SJCRH30 (cell line): ENCODE measurements at places on chromosomes 13 and 19. TPM values are rescaled to one million over a fixed set of nuclear protein-coding genes. Genes with fewer than 3 reads are reported as not detected.

ZNF296 gene
- not detected in 2 replicates for total RNA-seq

DNA sequence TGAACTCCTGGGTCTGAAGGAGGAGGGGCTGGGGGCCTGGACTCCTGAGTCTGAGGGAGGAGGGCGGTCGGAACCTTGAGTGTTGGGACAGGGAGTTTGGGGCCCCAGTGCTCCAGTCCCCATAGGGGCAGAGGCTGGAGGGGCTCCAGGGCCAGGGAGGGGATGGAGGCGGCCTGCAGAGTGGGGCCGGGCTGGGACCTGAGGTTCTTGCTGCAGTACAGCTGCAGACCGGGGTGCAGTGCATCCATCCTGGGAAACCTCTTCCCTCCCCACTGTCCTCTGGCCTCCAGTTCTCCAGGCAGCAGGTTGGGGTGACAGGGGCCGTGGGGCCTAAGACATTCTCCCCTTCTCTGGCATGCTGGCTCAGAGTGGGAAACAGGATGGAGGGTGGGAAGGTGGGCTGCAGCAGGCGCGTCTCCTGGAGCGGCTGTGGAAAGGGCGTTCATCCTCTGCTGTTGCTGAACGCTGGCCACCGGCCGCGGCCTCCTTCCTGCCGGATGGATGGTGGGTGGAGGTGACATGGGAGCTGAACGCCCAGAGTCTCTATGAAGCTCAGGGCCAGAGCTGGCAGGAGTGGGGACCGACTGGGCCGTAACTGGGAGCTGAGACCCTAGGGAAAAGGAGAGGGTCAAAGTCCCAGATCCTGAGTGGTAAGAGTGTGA lies 1.6 kb downstream of the BRSK1 start:
- H3K4me1 ChIP-seq = peaks cover 8% of the 10 kb centered on the region; the same call in 1 of the 2 replicates
- H3K27me3 ChIP-seq = no peaks in the 10 kb centered on the region
- H3K36me3 ChIP-seq = peaks cover 3% of the 10 kb centered on the region; the same call in 1 of the 2 replicates
- no peak overlapping the region for H3K27ac ChIP-seq

ZNF526 gene
- total RNA-seq = 9.2 and 10.7 TPM in 2 replicates

GRCh38 chr13:100231176-100231575 lies 142.3 kb downstream of the PCCA start:
- H3K4me3 ChIP-seq = no peak overlapping the region
- H3K27me3 ChIP-seq = no peaks in the 10 kb centered on the region
- DNase-seq = no peak
- no peaks in the 10 kb centered on the region for H3K36me3 ChIP-seq
- H3K27ac ChIP-seq = no peak overlapping the region

DNA sequence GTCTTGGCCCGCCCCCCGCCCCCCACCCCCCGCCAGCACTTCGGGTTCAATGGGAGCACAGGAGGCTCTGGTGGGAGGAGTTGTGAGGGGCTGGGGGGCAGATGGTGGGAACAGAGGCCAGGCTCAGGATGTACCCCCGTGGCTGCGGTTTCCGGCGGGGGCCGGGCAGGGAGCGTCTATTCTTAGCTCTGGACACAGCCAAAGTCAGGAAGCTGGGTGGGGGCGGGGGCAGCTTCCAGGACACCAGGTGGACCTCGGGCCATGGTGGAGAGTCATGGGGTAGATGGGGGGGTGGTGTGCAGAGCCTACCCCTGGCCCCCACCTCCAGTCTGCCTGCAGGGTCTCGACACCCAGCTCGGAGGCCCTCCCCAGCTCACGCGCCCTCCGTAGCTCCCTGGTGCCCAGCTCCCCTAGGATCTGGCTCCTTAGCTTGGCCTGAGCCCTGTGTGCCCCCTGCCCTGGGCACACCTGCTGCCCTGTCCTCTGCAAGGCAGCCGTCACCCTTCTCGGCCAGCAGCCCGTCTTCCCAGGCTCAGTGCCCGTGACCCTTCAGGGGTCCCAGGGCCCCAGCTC lies 2.2 kb upstream of the TBXA2R start:
- H3K4me1 ChIP-seq = no peaks in the 10 kb centered on the region; the same call in 1 of the 2 replicates
- no peak for DNase-seq
- H3K27ac ChIP-seq = no peak overlapping the region
- peaks cover 7% of the 10 kb centered on the region; the same call in 1 of the 2 replicates for H3K36me3 ChIP-seq

GRCh38 chr19:49774969-49775368 lies 8.2 kb downstream of the AP2A1 start:
- H3K27ac ChIP-seq = no peak overlapping the region
- no peak for DNase-seq
- no peaks in the 10 kb centered on the region for H3K4me1 ChIP-seq
- H3K4me3 ChIP-seq = no peak overlapping the region

GRCh38 chr13:100361504-100361903 lies 227.1 kb downstream of the GGACT start:
- H3K4me1 ChIP-seq = peaks cover 35% of the 10 kb centered on the region
- DNase-seq = no peak
- no peaks in the 10 kb centered on the region; the same call in 1 of the 2 replicates for H3K36me3 ChIP-seq
- 0 out of 2 replicates have a peak overlapping the region, but pooled peaks have one; percentile 74 for H3K27ac ChIP-seq

- DNase-seq = no peak
- no peaks in the 10 kb centered on the region for H3K4me1 ChIP-seq
- H3K27ac ChIP-seq = no peak overlapping the region
- H3K36me3 ChIP-seq = no peaks in the 10 kb centered on the region
- 0 out of 2 replicates have a peak, but pooled peaks cover 5% of the 10 kb centered on the region for H3K27me3 ChIP-seq
- no peak overlapping the region for H3K4me3 ChIP-seq
Observed at GRCh38 chr19:30161770-30162169, 210.4 kb upstream of the ZNF536 start.

DNA sequence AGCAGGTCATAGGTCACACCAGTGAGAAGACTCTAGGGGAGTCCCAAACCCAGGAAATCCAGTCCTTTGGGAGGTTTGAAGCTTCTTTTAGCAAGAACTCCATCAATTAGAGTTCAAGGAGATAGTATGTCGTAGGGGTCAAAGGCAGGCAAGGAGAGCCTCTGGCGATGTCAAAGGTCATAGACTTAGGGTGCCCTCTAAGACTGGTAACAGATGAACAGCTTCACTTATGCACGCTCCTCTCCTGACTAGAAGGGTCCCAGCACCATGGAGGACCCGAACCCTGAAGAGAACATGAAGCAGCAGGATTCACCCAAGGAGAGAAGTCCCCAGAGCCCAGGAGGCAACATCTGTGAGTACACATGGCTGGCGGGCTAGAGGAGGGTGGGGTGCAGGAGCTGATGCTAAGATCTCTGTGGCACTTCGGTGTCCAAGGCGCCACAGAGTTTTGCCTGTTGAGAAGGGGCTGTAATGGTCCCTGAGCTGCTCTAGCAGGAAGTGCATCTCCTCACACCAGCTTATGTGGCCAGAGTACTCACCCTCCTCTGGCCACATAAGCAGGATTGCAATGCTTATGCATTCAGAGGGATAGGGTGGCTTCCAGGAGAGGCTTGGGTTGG lies 557 bp downstream of the ZNF576 start:
- peak overlapping the region; percentile 64 for H3K4me3 ChIP-seq
- no peaks in the 10 kb centered on the region for H3K27me3 ChIP-seq
- H3K36me3 ChIP-seq = peaks cover 3% of the 10 kb centered on the region
- peak overlapping the region; percentile 99 for H3K27ac ChIP-seq

GRCh38 chr19:51027126-51027806 lies 850 bp upstream of the KLK11 start:
- H3K27ac ChIP-seq = no peak overlapping the region
- no peak overlapping the region for H3K4me3 ChIP-seq
- H3K27me3 ChIP-seq = peaks cover 16% of the 10 kb centered on the region; the same call in 1 of the 2 replicates
- no peaks in the 10 kb centered on the region for H3K36me3 ChIP-seq
- no peaks in the 10 kb centered on the region for H3K4me1 ChIP-seq

EID2 gene
- total RNA-seq = 30.4 and 35.8 TPM in 2 replicates

DNA sequence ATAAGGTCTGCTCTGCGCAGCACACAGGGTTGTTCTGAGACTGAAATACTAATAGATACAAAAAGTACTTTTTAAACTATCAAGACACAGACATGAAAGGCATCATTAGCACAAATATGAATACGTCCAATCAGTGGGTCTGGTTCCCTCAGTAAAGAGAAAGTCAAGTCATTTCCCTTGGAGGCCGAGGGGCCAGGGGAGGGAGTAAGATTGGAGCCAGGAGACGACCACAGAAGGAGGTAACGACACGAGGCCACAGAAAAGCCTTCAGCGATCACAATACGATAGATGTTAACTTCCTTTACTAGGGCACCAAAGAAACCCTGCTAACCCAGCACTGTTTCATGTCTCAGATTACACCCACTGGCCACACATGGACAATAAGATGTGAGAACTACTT lies 5.3 kb downstream of the CARS2 start:
- no peak for DNase-seq
- H3K27ac ChIP-seq = no peak overlapping the region
- H3K36me3 ChIP-seq = peaks cover 15% of the 10 kb centered on the region
- H3K27me3 ChIP-seq = no peaks in the 10 kb centered on the region
- no peaks in the 10 kb centered on the region for H3K4me1 ChIP-seq

GRCh38 chr19:39253374-39254149 lies 4.9 kb upstream of the IFNL4 start:
- no peak overlapping the region for H3K4me3 ChIP-seq
- H3K36me3 ChIP-seq = no peaks in the 10 kb centered on the region
- H3K4me1 ChIP-seq = no peaks in the 10 kb centered on the region
- H3K27ac ChIP-seq = no peak overlapping the region
- no peak for DNase-seq

SULT2B1 gene
- total RNA-seq = 0.26 TPM in 1 of 2 replicates, not detected in the other

MAST1 gene
- total RNA-seq = 4.3 and 5.6 TPM in 2 replicates

DNA sequence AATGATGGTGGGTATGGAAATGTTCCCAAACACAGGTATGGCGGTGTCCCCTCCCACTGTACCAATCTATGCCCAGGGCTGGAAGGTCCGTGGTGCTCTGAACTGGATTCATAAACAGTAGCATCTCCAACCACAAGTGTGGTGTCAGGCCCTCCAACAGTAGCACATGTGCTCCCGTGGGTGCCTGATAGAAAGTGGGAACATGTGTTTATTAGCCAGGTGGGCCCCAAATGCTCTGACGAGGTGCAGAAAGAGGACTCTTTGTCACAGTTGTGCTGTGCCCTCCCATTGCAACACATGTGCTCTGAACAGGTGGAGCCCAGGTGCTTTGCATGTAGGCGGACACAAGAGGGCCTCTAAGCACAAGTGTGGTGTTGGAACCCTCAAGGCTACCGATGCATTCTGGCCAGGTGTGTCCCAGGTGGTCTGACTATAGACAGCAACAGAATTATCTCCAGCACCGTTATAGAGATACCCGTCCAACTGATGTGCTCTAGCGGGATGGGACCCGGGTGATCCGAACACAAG lies 75.4 kb upstream of the ZNF30 start:
- no peaks in the 10 kb centered on the region for H3K4me1 ChIP-seq
- no peak for DNase-seq
- no peaks in the 10 kb centered on the region for H3K36me3 ChIP-seq

DNA sequence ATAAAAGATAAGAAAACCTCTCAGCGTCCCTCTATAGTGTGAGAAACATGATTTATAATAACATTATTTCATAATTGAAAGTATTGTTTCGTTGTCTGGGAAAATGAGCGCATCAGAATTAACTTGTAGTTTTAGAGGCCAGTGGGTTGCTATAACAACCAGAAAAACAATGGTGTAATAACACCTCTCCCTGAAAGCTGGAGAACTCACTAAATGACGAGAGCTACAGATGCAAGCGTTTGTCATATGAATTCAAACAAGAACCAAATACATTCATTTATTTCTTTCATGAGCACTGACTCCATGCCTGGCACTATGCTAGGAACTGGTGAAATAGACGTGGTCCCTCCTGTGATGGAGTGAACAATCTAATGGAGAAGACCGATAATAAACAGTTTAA lies 16.3 kb downstream of the KBTBD7 start:
- no peaks in the 10 kb centered on the region for H3K4me1 ChIP-seq
- no peak overlapping the region for H3K4me3 ChIP-seq
- no peak for DNase-seq
- H3K27ac ChIP-seq = no peak overlapping the region
- H3K36me3 ChIP-seq = no peaks in the 10 kb centered on the region
- H3K27me3 ChIP-seq = no peaks in the 10 kb centered on the region

DNA sequence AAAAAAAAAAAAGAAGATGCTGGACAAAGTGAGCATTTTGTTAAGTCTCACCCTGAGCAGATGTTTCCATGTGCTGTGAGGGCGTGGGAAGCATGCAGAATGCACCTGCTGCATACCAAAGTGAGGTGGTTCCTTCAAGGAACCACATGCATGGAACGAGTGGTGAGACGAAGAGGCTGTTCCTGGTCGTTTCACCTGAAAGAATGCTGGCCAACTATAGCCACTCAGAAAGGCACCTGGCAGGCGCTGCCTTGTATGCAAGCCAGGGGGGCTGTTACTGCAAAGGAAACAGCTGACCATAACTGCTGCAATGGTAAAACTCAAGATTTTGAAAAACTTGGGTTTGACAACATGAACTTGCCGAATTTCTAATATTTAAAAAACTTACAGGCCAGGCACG lies 14.7 kb downstream of the MIER2 start:
- no peak for DNase-seq
- no peaks in the 10 kb centered on the region for H3K27me3 ChIP-seq
- no peak overlapping the region for H3K4me3 ChIP-seq
- H3K27ac ChIP-seq = no peak overlapping the region

- H3K27me3 ChIP-seq = peaks cover 4% of the 10 kb centered on the region; the same call in 1 of the 2 replicates
- DNase-seq = no peak
- no peak overlapping the region for H3K27ac ChIP-seq
- no peaks in the 10 kb centered on the region for H3K36me3 ChIP-seq
- no peak overlapping the region for H3K4me3 ChIP-seq
- no peaks in the 10 kb centered on the region; the same call in 1 of the 2 replicates for H3K4me1 ChIP-seq
Observed at GRCh38 chr19:39318071-39318470, 2.6 kb downstream of the LRFN1 start.

DNA sequence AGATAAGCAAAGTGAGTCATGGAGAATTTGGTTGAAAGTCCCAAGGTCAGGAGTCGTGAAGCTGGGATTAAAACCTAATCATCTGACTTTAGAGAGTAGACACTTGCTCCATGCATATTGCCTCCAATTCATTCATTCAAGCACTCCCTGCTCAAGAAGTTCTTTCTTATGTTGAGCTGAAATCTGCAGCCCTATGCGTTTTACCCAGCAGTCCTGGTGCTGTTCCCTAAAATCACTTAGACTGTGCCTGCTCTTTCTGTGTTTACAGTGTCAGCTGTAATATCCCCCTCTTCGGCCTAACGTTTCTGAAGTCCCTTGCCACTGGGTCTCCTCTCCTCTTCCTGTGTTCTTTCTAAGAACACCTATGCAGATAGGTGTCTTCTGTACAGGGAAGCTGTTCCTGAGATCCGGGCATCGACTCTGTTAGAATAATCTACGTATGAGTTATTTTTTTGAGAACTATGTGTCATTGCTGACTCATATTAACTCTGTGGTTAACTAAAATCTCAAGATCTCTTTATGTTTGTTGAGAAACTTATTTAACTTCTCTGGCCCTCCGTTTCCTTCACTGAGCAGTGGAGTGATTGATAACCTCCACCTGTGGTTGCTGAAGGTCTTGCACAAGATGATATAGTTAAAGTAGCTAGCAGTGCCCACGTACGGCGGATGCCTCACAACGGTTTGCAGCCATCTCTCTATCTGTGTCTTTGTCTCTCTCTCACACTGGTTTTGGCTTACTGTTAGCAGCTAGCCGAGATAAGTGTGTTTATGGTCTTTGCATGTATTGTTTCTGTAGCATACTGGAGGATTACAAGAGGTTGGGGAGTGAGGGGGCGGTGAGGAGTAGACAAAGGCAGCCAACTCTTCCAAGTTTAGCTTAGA lies 4.7 kb downstream of the ALOX5AP start:
- H3K27ac ChIP-seq = peak overlapping the region; percentile 7
- peaks cover 67% of the 10 kb centered on the region for H3K4me1 ChIP-seq
- H3K36me3 ChIP-seq = no peaks in the 10 kb centered on the region
- no peaks in the 10 kb centered on the region for H3K27me3 ChIP-seq

- H3K4me1 ChIP-seq = no peaks in the 10 kb centered on the region
- H3K36me3 ChIP-seq = no peaks in the 10 kb centered on the region
- H3K27me3 ChIP-seq = no peaks in the 10 kb centered on the region
Observed at GRCh38 chr13:62919491-62919890, 1503.8 kb upstream of the PCDH20 start.

OR7C2 gene
- total RNA-seq = not detected in 2 replicates

UBE2M gene
- 62.8 and 72.0 TPM in 2 replicates for total RNA-seq

C19orf73 gene
- total RNA-seq = 0.99 and 1.7 TPM in 2 replicates
